ENCODE measurements at places on chromosomes 16 and 17.

- no peak for DNase-seq
Observed at GRCh38 chr17:64074704-64075426, 54.4 kb upstream of the ICAM2 start.

DNA sequence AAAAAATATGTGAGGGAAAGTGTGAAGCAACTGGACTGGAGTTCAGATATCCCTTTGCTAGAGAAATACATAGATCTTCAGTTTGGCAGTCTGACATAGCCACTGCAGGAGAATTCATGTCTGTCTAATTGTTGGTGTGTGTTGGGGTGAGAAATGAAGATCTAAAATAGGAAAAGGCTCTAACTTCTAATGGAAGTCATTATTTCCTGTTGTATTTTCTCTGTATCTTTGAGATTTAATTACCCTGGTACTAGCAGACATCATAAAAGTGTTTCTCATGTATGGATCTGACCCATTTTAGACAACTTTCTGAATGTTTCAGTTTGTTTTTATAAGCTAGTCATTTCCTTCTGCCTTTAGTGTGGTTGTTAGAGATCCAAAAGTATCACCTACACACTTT, 128.3 kb downstream of the NLK start:
- DNase-seq = no peak

DNA sequence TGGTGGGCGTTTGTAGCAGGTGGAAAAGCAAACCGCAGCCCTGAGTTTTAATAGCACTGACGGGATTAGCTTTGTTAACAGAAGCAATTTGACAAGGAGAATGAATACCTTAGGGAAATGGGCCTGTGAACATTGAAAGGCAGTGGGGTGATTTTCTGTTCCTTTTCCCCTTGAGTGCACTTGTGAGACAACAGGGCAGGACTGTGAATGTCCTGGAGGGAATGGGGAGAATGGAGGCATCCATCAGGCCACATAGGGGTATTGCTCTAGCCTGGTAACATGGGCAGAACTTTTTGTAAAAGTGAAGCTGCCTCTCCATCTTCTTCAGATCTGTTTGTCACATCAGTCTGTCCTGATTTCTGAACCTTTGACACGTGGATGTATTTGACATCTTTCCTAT, 26.2 kb downstream of the USP43 start:
- DNase-seq = no peak

DNA sequence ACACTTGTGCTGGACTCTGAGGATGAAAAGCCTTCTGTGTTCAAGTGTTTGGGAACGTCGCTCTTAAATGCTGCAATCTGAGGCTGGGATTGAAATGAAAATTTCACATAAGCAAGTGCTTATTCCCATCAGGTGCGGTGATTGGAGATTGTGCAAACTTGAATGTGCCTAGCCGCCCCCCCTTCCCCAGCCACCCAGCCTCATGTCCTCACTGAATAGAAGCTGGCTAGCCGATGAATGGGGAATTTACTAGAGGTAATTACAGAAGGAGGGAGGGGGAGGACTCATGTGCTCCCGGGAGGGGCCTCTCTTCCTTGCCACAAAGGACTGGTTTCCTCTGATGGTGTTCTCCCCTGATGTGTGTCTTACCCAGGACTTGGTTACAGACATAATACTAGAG, 544.8 kb upstream of the EEF2KMT start:
- no peak for DNase-seq

GRCh38 chr16:22191532-22192260, 14.4 kb upstream of the EEF2K start:
- no peak for DNase-seq

DNA sequence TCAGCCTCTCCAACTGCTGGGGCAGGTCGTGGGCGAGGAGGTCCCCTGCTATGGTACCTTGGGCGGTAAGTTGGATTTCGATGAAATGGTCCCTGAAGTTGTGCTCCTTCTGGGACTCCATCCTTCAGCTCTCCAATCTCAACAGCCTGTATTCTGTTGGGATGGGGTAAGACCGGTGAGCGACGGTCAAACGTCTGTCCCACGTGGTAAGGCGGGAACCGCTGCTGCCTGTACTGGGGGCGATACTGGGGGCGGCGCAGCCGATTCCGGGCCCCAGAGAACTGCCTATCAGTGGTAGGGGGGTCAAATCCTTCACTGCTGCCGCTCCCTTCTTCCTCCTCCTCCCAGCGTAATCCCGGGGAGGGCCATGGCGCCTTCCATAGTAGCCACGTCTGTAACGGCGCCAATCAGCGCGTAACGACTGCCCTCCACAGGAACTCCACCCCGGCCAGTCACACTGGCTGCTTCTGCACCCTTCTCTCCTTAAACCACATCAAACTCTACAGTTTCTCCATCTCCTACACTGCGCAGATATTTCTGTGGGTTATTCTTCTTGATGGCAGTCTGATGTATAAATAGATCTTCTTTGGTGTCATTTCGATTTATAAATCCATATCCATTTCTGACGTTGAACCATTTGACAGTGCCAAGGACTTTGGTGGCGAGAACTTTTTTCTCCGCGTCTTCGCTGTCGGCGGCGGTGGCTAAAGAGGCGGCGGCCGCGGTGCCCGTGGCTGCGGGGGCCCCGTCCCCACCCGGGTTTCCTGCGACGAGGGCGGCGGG, 41.1 kb downstream of the AHSP start:
- no peak for DNase-seq

DNA sequence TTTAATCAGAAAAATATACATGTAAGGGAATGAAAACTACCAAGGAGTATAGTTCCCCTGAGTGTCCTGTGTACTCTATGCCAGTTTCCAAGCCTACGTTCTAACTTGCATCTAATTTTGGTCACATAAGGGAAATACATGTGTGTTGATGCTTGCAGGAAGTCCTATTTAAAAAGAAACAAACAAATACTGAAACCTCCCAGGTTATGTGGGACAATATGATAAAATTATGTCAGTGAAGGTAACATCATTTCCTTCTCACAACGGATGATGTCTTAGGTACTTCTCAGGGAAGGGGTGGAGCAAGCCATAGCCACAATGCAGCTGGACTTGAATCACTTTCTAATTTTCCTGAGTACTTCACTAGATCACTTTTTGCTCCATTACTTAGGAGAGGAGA, 115.9 kb downstream of the ZFHX3 start:
- DNase-seq = no peak

All from stimulated activated CD4-positive, alpha-beta T cell treated with anti-CD3 and anti-CD28 coated beads, Interleukin-1b, Interleukin-23, amount 100 ng/mL, for 1 hour (primary cell).